ENCODE measurements at places on chromosomes 1 and 21.

DNA sequence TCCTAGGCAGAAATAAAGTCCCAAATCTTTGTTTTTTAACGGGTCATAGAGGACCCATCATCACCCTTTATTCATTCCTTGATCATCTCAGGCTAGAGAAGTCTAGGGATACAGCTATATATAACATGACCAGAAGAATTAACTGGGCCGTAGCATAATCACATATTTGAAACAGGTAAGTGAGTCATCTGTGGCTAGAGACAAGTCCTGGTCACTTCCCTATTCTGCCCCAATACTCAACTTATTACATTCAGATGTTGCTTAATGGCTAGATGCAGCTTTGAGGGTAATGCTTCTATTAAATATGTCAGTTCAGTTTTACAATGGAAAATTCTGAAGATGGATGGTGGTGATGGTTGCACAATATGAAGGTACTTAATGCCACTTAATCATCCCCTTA is 47.0 kb downstream of the EXO1 start:
- no peak for DNase-seq

GRCh38 chr1:170375082-170375723 is 156.8 kb upstream of the GORAB start:
- DNase-seq = no peak

- DNase-seq = no peak
Observed at GRCh38 chr1:44521378-44522080, 116.5 kb downstream of the RNF220 start.

DNA sequence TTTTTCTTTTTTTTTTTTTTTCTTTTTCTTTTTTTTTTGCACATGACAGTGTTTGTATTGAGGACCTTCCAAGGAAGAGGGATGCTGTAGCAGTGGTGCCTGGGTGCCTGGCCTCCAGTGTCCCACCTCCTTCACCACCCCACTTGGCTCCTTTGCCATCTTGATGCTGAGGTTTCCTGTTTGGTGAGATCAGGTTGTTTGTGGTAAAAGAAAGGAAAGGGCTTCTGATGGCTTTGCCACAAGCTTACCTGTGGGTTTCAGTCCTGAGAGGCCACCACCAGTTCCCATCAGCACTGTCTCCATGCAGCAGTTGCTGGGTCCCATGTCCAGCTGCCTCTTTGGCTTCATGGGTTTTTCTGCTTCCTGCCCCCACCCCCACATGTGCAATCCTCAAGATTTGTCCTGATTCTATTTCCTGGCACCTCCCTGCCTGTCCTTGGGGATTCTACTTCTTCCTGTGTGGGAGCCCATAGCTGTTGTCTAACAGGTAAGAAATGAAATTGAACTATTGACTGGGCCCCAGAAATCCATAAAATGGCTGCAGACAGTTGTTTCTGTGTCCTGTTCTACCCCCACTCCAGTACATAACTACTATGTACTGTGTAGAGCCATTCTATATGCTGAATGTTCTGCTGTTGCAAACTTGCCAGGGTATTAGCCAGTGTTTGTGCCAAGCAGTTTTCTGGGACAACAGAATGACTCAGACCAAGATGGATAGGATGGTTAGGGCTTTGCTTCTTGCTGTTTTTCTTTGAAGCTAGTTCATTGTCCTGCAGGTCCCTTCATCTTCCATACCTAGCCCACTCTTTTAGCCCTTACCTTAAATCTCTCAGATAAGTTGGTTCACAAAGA is 4.2 kb upstream of the CCDC28B start:
- DNase-seq = no peak

GRCh38 chr1:31663622-31664452 is 19.2 kb upstream of the PEF1 start:
- no peak for DNase-seq

GRCh38 chr1:39608921-39609320 is 30.5 kb downstream of the HEYL start:
- DNase-seq = no peak

DNA sequence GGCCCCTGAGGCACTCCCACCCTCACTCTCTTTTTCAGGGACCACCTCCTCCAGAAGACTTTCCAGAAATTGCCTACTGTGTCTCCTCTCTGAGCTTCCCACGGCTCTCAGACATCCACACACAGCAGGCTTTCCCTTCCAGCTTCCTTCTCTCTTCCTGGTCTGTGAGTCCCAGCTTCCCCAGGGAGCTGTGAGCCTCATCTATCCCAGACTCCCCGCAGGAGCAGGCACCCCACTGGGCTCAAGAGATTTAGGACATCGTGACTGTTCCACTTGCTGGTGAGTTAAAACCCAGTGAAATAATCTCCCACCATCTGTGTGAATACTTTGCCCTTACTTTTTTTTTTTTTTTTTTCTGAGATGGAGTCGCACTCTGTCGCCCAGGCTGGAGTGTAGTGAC is 22.0 kb upstream of the PRELP start:
- no peak for DNase-seq

- peak; percentile 8 for DNase-seq
Observed at GRCh38 chr1:108858230-108858950, 1.5 kb upstream of the AKNAD1 start.

DNA sequence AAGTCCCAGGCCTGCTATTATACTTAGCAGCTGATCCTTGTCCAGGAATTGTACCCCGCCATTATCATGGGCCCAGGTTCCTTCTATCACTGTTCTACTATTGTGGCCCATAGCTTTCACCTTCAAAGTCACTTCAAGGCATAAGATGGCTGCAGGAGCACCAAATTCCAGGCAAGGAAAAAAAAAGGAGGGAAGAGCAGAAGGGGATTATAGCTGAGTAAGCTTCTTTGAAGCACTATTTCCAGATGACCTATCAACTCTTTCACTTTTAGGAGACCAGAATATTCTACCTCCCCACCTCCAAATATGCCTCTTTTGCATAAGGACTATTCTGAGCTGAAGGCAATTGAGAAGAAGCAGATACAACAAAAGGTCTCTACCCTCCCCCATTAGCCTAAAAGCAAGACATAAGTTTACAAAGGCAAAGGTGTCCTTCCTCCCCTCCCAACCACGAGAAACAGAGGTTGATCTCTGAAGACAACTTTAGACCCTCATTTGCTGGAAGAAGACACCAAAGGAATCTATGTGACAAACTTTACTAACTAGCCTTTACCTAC is 41.8 kb downstream of the PTAFR start:
- DNase-seq = no peak

DNA sequence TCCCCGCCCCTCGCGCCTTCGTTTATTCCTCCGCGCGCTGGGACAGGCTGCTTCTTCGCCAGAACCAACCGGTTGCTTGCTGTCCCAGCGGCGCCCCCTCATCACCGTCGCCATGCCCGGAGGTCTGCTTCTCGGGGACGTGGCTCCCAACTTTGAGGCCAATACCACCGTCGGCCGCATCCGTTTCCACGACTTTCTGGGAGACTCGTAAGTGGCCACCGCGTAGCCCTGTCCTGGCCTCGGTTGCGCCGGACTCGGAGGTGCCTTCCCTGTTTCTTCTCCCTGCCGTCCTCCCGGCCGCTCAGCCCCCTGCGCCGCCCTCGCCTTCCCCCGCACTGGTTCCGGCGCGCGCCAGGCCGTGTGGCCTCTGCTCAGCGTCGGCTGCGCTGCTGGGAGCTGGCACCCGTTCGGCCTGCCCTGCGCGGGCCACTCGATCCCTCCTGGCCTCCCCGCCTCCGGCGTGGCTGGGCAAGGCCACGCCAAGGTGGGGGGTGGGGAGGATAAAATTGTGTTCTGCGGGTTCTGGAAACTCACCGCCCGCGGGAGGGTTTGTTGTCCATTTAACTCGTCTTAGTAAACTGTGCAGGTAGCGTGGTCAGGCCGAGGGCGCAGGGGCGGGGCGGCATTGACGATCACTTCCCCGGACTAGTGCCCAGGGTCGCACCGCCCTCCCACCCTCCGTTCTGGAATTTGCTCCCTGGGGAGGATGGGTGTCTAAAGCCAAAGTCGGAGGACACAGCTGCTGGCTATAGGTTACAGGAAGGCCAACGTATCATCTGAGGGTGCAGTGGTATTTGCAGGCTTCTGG is at the start of gene PRDX6:
PRDX6 (plus strand) TSS at position 50 of the 808 bp plus-strand sequence; CDS start at position 113, 63 bp downstream.
- peak; percentile 97 for DNase-seq

DNA sequence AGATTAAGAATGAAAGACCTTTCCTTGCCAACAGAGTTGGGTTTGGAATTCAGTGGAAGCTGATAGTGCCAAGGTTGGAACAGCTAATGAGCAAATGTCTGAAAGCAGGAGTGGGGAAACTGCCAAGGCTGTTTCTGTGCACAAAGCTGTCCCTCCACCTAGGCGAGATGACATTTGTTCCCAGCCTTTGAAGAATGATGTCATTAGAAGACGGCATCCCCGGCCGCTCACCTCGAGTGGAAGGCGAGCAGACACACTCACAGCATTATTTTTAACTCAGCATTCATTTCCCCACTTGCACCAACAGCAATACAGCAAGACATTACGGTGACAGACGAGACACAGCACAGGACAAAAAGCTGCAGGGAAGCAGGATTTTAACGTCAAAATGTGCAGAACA is 463.9 kb downstream of the PCP4 start:
- no peak for DNase-seq

DNA sequence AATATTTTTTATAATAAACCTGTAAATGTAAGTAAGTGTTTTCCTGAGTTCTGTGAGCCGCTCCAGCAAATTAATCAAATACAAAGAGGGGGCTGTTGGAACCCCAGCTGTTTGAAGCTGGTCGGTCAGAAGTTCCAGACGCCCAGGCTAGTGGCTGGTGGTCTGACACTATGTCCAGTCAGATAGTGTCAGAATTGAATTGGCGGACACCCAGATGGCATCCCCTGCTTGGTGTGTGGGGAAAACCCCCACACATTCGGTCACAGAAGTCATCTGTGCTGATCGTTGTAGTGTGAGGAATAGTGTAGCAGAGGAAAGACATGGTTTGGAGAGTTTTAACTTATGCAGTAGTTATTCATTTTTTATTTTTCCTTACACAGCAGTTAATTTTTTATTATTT is 32.4 kb downstream of the TBCE start:
- no peak for DNase-seq
